ENCODE measurements at places on chromosomes 7 and 10.

DNA sequence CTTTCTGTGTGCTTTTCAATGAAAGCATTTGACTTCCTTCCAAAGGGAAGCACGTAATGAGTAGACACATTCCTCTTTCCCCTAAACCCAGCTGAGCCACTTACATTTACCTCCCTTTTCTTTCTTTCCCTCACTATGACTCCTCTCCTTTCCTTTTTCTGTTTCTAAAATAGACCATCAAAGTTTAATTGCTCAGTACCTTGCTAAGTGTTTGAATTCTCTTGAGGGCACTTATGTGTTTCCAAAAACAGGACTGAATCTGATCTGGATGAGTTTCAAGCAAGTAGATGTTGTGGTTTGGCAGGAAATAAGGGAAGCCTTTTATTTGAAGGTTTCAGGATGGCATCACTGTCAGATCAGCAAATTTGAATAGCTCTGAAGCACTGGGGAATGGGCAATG is 396.2 kb downstream of the REEP3 start:
- DNase-seq, result no peak

GRCh38 chr7:1030444-1031070 is 13.8 kb upstream of the GPR146 start:
- DNase-seq, result no peak

- DNase-seq, result no peak
Measured at GRCh38 chr10:11319990-11320602, 291.4 kb downstream of the USP6NL start.

DNA sequence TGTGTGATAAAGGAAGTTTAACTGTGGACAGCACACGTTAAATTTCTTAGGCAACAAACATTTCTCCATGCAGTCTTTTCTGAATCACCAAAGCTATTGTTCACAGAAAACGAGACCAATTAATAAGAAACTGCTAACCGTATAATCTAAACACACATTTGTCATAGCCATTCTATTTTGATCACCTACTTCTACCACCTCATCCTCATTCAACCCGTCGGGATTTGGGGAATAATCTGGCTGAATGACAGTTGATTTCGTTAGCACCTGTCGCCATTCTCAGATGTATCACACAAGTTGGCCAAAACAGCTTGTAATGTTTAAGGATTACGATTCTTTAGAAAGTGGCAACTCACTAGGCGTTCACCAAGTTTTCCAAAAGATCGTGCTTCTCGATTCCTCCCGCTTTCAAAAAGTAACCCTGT is 1.2 kb downstream of the EZH2 start:
- DNase-seq, result no peak

DNA sequence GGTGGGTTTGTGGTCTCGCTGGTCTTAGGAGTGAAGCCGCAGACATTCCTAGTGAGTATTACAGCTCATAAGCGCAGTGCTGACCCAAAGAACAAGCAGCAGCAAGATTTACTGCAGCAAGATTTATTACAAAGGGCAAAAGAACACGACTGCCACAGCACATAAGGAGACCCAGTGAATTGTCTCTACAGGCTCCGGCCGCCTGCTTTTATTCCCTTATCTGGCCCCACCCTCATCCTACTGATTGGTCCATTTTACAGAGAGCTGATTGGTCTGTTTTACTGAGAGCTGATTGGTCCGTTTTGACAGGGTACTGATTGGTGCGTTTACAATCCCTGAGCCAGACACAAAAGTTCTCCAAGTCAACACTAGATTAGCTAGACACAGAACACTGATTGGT is 82.1 kb downstream of the VIPR2 start:
- DNase-seq, result no peak

GRCh38 chr10:14688606-14689005 is 86.1 kb downstream of the FAM107B start:
- DNase-seq, result no peak

- no peak for DNase-seq
Measured at GRCh38 chr7:28865601-28866144, 92.5 kb downstream of the TRIL start.

- no peak for DNase-seq
Measured at GRCh38 chr10:132899751-132900065, 42.7 kb downstream of the CFAP46 start.

DNA sequence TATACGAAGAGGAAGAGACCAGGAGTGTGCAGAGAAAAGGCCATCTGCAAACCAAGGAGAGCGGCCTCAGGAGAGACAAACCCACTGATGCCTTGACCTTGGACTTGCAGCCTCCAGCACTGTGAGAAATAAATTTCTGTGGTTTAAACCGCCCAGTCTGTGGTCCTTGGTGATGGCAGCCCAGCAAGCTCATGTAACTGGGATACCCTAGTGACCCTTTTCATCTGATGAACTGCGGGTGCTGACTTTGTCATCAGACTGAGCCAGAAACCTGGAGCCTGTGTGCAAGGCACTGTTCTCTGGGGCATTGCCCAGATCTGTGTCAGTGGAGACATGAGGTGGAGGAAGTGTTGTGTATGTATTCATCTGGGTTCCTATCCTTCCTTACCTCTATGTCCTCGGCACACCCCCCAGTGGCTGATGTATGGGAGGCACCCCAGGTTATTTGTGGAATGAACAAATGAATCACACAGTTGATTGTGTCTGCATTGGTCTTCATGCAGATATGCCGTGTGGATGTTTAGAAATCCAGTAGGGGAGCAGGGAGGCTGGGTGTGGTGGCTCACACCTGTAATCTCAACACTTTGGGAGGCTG is 64.5 kb upstream of the BTBD16 start:
- no peak for DNase-seq

DNA sequence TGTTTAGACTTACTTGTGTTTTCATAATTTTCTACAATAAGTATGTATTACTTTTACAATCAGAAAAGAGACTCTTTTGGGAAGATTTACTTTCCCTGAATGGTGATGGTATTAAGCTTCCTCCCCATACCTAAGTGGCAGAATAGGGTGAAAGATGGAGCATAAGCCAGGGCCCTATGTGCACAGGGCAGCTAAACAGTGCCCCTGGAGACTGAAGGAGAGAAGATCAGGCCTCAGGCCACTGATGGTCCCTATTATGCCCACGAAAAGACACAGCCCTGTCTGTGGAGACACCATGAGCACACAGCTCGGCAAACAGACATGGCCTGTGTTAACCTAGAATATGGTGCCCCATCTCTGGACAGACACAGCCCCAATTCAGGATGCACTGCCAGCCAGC is 139.4 kb downstream of the OAT start:
- DNase-seq, result no peak

DNA sequence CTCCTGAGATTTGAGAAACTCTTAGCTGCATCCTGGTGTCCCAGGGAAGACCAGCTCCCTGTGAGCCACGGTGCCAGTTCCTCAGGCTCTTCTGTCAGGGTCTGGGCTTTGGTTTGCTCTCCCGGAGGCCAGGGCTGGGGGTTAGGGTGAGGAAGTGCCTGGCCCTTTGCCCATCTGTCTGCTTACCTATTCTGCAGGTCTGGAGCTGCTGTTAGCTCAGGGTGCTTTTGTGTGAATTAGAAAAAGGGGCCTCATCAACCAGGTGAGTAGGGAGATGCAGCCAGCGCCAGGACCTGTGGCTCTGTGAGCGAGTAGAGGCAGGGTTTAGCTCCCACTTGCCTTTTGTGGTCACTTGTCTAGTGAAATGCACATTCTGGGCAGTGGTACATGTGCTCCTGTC is 109.4 kb downstream of the DOCK1 start:
- DNase-seq, result no peak

DNA sequence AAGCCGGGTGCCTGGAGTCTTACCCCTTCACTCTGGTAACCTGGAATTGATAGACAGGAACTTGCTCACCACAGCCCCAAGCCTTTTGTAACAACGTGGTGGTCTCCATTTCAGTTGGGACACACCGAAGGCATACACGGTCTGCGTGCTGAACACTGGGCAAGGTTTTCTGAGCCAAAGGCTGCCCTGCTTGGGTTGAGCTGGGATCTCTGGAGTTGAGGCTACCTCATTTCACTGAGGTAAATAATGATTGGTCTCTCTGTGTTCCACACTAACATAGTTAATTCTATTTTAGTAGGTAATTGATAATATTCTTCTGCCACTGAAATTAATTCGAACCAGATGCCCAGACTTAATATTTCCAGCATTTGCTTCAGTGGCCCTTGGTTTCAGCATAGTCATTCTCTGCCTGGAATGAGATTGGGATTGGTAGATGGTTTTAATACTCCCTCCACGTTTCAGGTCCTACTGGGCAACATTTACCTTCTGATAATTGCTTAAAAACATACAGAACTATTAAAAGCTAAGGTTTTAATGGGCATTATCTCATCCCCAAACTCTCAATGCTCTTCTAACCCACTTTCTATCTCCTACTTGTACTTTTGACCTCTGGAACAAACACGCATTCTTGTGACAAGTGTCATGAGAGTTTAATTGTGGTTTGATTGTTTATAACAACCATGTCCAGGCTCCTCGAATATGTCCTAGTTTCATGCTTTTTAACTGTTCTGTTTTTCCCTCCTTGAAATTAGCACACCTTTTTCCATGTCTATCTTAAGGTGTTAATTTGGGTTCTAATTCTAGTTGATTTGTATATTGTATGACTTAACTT is 202.3 kb upstream of the KLF6 start:
- DNase-seq, result no peak

- no peak for DNase-seq
Measured at GRCh38 chr10:921471-922414, 9.8 kb downstream of the LARP4B start.

DNA sequence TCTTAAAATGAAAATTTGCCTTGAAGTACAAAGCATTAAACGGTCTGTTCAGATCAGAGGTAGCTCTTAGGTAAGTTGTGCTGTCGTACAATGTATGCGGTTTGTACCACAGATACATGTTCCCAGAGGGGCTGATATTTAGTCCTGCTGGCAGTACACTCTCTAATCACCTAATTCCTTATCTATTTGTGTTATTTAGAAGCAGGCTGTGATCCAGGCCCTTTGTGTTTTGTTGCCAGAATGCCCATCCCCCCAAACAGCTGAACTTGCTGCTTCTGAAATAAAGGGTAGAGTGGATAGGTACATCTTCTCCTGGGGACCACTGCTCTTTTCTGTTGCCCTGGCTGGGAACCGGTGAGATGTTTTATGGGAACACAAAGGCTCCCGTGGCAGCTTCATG is 84.5 kb downstream of the SND1 start:
- DNase-seq, result no peak

DNA sequence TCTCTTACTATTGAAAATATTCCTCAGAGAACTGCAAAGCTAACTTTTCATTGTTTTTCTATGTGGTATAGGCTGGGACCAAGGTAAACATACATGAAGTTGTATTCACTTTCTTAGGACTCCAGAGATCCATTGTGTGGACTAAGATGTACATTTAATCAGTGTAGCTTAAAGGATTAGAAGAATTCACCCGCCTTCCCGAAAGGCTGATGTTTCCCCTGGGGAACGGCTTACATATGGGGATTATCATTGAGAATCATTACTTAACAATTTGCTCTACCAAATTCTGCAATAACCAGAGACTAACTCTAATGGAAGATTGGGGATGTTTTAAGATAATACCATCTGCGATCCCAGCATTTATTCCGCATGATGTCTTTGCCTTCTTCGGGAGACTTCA is 257.1 kb upstream of the KIAA1217 start:
- DNase-seq, result no peak

GRCh38 chr7:81811956-81812865 is 42.4 kb upstream of the HGF start:
- no peak for DNase-seq

DNA sequence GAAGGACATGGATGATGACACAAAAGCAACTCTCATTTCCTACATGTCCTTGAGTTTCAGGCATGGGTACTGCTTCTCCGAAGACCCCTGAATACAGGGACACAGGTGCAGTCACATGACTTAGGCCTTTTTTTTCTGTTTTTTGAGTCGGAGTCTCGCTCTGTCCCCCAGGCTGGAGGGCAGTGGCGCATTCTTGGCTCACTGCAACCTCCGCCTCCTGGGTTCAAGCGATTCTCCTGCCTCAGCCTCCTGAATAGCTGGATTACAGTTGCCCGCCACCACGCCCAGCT is 26.8 kb downstream of the IFT22 start:
- DNase-seq, result no peak

- DNase-seq, result no peak
Measured at GRCh38 chr10:76127984-76128589, 696.7 kb downstream of the LRMDA start.

- DNase-seq, result no peak
Measured at GRCh38 chr10:99844433-99844955, 62.1 kb downstream of the ABCC2 start.

- no peak for DNase-seq
Measured at GRCh38 chr7:26735976-26736600, 128.3 kb downstream of the SKAP2 start.

Measured in stimulated activated naive B cell treated with anti-CD40 and anti-IgM and Interleukin-4, amounts not matched to agents 10 μg/mL and 1 μg/mL and 100 μg/mL, for 72 hours (primary cell).